Muscle of leg (tissue), 16 donors: ENCODE measurements at places on chromosomes 1 and 21. TPM values are rescaled to one million over a fixed set of nuclear protein-coding genes. Genes with fewer than 3 reads are reported as not detected.
A peak's percentile ranks its signal among the peaks of the same experiment; 100 is the strongest.

The CDK18 gene
- polyA plus RNA-seq, result 13.2 TPM

DNA sequence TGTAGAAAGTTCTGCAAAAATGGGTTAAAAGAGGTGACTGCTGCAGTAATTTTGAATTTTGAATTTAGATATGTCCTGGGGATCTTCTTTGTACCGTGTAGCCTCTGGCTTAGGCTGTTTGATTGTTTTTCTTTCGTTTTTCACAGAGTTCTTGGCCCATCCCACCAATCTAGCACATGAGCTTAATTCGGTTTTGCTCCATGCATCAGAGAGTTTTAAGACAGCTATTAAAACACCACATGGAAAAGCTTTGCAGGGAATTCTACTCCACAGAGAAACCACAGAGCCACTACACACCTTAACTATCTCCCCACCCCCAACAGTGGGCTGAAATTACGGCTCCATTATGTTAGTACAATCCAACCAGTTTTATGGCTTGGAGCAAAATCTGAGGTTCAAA lies 25.5 kb downstream of the SPAG17 start:
- DNase-seq, result peak; percentile 67

GRCh38 chr1:200311256-200311655 lies 98.6 kb downstream of the ZNF281 start:
- DNase-seq, result no peak

DNA sequence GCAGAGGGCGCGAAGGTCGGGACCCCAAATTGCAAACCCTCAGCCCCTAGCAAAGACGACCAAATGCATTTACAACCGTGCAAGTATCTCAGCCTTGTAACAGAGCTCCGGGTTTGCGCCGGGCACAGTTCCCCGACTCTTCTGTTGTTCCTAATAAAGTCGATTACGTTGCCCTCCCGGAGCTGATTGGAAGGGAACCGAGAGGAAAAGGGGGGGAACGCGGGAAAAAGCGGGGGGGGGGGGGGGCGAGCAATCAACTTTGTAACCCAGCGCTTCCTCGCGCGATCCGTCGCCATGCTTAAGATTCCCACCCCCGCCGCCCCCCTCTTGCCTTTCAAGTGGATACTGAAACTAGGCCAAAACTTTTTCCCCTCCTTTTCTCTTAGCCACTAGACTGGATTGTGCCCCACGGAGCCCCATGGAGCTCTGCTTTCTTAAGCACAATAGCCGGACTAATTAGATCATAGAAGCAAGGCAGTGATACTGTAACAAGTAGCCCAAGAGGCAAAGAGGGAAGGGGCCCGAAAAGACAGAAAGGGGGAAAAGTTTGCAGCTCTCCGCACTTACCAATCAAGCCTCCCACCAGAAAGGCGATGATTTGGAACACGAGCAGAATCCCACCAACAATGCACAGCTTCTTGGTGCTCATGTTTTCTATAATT lies 565 bp downstream of the WLS start:
- peak; percentile 88 for DNase-seq

- DNase-seq, result peak; percentile 95
These were observed at the start of gene INPP5B for GRCh38 chr1:37946703-37947360. Gene INPP5B (minus strand): TSS chr1:37947053. CDS start chr1:37946308, 745 bp downstream.

DNA sequence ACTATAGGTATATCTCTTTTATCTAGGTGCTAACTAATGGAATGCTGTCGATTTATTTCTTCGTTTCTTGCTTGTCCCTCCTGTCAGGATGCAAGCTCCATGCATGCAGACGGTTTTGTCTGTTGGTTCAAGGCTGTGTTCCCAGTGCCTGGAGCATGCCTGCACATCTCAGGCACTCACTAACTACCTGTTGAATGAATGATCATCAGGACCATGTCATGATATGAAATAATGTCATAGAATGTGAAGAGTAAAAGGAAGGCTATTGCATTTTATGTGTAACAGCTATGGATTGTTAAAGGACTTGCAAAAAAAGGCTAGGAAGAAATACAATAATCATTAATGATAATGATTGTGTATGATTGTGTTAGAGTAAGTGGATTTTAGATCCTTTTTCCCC lies 4.2 kb downstream of the GPR25 start:
- DNase-seq, result no peak

- DNase-seq, result no peak
These were observed 78.8 kb upstream of the NR5A2 start for GRCh38 chr1:199948587-199949280.

DNA sequence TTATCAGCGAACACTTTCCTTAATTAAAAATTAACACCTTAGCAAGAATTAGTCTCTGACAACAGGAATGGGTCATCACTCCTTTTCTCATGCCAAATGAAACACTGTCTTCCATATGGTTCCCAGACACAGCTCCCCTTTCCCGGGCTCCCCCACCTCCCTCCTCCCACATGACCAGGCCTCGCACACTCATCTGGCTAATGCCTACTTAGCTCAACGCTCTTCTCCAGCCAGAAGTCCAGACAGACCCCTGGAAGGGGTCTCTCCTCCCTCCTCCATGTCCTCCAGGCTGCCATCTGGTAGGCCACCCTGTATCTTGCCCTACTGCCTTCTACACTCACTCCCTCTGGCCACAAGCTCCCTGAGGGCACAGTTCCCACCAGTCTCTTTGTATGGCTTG lies 39.9 kb downstream of the KCNC4 start:
- DNase-seq, result no peak

- DNase-seq, result no peak
These were observed 4.5 kb downstream of the IER5 start for GRCh38 chr1:181092883-181093458.

DNA sequence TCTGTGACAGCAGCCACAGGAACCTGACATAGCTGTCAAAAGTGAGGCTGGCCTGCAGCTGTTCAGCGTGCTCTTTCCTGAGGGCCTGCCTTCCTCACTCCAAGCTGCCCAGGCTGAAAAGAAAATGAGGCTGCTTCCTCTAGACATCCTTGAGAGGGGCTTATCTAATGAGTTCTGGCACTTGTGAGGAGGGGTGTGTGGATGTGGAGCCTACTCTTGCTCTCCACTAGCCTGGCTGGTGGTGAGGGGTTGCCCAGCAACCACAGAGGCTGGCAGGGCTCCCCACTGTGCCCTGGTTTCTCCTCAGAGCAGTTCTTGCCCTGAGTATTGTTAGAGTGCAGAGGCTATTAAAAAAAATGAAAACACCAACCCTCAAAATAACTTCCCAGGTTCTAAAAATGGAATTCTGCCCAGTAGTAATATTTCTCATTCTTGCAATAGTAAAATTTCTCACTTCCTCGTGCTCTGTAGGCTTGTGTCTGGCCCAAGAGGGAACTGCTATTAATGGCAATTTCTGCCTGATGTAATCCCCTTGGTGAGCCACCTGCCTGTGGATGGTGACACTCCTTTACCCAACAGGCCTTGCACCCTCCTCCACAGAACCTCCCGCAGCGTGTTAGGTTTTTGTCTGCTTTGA lies 52.6 kb upstream of the EPS8L3 start:
- peak; percentile 69 for DNase-seq

The ARMH1 gene
- polyA plus RNA-seq, result 2.0 TPM

DNA sequence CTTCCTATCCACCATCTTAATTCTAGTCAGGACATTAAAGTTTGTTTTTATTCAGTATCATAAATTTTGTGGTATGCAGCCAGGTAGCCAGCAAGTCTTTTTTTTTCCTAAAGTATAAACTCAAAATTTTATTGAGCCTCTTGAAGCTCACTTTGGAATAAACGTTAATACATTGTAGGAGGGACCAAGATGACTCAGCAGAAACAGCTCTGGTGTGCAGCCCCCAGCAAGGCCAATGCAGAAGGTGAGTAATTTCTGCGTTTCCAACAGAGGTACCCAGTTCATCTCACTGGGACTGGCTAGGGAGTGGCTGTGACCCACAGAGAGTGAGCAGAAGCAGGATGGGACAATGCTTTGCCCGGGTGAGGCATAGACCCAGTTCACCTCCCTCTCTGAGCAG lies 9.7 kb upstream of the OR2M3 start:
- no peak for DNase-seq

DNA sequence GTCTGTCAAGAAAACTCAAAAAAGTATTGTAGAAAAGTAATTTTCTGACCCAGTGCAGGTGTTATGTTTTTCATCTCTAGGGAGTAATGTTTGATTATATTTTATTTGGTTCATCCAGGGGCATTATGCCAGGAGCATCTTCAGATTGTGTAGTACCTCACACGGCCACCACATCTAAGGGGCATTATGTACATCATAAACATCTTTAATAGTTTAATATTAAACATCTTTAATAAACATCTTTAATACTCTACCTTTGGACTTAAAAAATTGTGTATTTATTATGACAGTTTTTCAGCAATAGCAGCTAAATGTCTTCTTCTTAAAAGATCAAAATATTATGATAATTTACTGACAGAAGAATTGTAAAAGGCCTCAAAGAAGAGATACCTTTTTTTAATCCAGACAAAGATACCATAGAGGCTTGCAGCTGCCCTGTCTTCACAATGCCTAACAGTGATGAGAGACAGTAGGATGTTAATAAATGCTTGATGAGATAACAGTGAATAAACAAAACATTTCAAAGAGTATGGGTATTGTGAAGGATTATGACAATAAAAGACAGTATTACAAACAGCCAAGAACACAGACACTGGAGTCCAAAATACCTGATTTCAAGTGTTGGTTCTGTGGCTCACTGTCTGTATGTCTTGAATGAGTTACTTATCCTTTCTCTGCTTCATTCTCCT lies 240.9 kb upstream of the ADGRL2 start:
- DNase-seq, result no peak

DNA sequence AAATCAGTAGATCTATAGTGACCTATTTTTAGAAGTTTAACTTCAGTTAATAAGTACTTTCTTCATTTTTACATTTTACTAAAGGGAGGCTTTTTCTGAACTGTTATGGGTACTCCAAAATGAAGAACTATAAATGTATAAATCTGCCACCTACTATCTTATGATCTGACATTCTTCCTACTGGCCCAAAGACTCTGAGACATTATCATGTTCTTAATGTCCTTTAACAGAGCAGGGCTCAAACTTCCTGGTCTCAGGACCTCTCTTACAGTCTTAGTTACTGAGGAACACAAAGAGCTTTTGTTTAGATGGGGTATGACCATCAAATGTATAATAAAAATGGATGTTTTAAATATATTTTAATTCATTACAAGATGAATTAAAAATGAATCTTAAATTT lies 8.9 kb downstream of the TRIM33 start:
- no peak for DNase-seq

DNA sequence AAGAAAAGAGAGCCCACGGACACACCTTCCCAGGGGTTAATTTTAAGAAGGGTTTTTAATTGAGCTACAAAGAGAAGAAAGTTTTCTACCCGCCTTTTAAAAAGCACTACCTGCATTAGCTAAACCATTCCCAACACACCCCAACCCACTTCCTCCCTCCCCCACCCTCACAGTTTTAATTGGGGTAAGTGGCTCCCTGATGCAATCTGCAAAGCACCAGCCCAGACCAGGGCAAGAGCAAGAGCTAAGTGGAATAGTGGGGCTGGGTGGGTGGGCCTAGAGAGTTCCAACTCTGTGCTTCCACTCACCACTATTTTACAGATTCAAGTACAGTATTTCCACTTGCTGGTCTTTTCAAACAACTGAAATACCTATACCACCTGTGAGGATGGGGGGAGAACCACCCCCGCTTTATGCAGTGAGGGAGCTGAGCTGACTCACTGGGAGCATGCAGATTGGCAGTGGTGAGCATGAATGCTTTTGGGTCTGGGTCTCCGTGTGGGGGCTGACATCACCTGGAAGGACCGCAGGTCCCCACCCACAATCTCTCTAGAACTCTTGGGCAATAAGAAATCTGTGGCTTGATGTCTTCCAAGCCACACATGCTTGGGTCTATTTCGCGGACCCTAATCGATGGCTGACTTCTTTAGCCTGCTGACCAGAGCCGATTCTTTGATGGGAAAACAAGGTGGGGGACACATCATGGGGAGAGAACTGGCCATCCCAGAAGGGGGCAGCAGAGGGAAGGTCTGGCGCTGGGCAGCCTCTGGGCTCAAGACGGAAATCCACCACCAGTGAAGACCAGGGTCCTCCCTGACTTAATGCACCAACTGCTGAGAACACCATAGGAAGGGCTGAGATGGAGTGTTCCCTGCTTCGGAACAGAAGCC lies 95.5 kb downstream of the SSBP3 start:
- DNase-seq, result no peak

DNA sequence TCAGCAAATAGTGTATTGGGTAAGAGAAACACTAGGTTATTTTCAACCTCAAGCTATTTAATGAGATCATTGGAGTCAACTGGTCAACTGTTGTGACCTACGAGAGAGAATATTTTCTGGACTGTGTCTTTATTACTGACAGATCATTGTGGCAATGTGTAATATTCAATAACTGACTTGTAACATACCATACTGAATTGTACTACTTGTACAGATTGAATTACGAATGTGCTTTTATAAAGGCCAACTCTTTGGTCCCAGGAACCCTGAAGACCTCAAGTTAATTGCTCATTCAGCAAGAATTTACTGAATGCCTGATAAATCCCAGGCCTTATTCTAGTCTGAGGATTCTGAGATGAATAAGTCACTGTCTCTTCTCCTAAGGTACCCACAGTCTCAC lies 56.1 kb upstream of the CAMK1G start:
- DNase-seq, result no peak

The KNCN gene
- not detected for polyA plus RNA-seq

DNA sequence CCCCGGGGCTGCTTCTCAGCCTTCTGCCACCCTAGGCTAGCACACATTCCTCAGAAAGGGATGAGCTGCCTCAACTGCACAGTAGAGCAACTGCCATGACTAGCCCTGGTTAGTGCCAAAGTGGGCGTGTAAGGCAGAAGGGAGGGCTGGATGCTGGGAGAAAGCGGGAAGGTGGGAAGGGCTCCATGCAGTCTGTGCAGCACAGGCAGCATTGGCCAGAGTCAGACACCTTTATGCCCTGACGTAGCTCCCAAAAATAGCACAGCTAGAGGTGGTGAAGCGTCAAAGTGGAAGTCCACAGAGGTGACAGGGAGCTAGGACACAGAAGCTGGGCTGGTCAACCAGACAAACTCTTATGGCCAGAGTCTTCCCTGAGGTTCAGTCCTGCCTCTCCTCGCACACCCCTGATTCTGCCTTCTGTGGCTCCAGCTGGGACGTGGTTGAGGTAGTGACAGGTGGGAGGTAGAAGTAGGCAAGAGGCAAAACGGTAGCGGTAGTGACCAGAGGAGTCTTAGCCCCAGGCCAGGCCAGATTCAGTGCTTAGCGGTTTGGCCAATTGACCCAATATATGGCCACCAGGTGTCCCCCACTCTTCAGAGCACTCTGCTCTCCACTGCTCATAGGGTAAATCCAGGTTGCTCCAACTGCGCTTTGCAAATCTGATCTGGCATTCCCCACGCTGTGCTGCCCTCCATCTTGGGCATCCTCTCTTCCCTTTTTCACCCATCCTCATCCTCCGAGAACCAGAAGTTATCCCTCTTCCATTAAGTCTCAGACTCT lies 45.6 kb downstream of the DDX20 start:
- no peak for DNase-seq

GRCh38 chr1:13624526-13624925 lies 40.9 kb downstream of the PDPN start:
- DNase-seq, result no peak

The SYT14 gene
- 1.3 TPM for polyA plus RNA-seq

DNA sequence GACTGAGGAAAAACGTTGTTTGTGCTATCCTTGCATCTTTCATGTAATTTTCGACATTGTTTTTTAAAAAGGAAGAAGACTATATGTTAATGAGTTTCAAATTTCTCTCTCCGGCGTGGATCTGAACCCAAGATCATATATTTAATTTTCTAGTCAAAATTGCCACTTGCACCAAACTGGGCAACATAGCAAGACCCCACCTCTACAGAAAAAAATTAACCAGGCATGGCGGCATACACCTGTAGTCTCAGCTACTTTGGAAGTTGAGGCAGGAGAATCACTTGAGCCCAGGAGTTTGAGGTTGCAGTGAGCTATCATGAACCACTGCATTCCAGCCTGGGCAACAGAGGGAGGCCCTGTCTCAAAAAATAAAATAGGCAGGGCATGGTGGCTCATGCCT lies 16.5 kb upstream of the RABGAP1L start:
- no peak for DNase-seq
